Activated CD8-positive, alpha-beta memory T cell treated with anti-CD3 and anti-CD28 coated beads, Interleukin-2, amount 50 U/mL, for 48 hours (primary cell): ENCODE measurements at places on chromosomes 12 and 14.

GRCh38 chr14:79586416-79586815, 624.9 kb downstream of the DIO2 start:
- no peak for DNase-seq

DNA sequence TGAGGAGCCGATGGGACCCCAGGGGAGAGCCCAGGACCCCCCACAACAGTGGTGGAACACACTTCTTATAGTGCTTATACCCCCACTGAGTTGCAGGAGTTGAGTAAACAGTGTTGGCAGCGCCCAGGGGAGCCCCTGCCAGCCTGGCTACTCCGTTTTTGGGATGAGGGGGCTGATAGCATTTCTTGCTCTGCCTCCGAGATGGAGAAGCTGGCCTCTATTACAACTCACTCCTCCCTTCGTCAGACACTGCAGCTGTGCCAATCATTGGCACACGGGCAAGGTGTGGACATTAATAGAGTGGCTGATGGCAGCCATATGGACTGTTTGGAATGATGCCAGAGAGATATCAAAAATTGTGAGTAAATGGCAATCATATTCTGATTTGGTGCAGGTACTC, 94.9 kb upstream of the TMPO start:
- no peak for DNase-seq

- no peak for DNase-seq
These were observed 9.4 kb downstream of the IGF1 start for GRCh38 chr12:102470945-102471344.

DNA sequence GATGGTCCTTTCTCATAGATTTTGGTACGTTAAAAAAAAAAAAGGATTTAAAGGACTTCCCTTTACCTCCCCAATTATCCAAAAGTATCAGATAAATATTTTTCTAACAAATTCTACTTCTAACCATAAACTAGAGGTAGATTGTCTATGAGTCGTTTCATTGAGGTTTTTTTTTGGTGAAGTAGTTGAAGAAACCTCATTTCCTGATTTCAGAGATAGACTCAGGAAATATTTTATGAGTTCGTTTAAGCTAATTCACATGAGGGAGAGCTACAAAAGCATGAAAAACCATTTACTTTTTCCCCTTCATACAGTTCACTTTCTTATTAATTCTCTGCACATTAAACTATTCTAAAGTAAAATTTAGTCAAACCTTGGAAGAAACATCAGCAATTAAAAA, 112.5 kb downstream of the RALGAPA1 start:
- DNase-seq, result no peak

GRCh38 chr12:68794653-68795251, 13.2 kb upstream of the MDM2 start:
- DNase-seq, result no peak

- DNase-seq, result no peak
These were observed 55.5 kb downstream of the STON2 start for GRCh38 chr14:81344481-81345160.

DNA sequence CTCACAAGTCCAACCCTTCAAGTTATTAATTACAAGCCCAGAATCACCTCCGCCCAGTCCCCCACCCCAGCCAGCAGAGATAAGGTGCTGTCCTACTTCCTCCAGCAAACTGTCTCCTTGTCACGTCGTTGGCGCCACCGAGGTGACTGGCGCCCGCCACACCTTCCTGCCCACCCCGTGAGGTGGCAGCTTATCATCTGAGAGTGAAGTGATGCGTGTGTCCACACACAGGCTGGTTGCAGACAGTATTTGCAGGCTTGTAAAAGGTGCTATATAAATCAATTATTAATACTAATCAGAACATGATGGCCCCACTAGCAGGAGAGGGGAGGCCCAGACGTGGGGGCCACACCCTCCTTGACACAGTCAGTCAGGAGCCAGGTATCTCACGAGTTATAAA, 786.6 kb upstream of the TBX3 start:
- DNase-seq, result no peak
